ENCODE measurements at places on chromosomes 12 and 14.

DNA sequence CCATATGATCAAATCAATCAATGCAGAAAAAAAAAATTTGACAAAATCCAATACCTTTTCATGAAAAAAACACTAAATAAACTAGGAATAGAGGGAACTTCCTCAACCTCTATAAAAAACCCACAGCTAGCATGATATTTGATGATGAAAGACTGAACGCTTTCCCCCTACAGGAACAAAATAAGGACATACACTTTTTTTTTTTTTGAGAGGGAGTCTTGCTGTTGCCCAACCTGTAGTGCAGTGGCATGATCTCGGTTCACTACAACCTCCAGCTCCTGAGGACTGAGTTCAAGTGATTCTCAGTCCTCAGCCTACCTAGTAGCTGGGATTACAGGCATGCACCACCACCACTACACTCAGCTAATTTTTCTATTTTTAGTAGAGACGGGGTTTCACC lies 17.9 kb upstream of the CAMKK2 start:
- DNase-seq, result no peak

DNA sequence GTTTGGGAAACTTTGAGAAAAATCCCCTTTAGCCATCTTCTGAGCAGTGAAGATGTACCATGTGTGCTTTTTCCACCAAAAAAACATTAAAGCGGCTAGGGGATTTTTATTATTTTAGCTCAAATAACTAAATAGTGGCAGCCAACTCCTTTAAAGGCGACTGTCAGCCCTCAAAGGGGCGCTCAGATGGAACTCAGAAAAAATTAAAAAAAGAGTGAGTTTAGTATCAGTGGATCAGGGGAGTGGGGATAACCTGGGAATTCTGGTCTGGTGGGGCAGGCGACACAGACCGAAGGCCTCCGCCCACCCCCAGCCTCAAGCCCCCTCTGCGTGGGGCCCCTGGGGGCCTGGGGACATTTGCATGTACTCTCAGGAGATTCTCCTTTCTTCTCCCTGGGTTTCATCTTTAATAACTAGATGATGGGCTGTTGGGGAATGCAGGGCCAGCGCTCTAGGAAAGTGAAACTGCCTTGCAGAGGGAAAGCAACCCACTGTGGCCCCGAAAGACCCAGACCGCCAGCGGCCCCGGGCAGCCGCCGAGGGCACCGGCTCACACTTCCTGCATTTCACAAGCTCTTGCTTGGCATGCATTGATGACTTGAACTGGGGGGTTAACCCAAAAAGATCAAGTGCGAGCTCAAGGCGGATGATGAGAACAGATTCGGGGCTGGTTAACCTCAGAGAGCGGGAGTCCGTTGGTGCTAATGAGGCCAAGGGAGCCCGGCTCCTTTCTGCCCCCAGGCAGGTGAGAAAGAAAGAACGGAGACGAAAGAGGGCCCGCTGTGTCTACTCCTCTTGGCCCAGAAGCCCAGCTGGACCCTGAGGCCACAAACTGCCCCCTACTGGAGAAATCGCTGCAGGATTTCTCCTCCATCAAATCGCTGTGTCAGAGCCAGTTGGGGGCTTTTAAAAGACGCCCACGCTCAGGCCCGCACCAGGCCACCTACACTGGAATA lies 7.3 kb upstream of the BATF start:
- DNase-seq, result no peak

- no peak for DNase-seq
Measured at GRCh38 chr12:91618281-91618680, 435.7 kb upstream of the DCN start.

DNA sequence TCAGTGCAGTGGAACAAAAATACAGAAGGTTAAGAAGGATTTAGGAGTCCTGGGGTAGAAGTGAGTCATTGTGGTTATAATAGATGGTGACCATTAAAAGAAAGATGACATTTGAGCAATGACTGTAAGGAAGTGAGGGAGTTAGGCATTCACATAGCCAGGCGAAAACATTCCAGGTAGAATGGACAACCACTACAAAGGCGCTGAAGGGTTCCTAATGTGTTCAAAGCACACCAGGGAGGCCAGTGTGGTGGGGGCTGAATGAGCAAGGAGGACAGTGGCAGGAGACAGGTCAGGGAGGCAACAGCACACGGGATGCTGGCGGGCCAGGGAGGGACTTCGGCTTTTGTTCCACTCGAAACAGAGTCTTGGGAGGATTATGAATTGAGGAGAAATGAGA lies 129.9 kb downstream of the NPAS3 start:
- DNase-seq, result no peak

GRCh38 chr12:33634544-33634943 lies 194.9 kb upstream of the SYT10 start:
- DNase-seq, result no peak
